A549 (cell line): ENCODE measurements at places on chromosomes 5 and 9. TPM values are rescaled to one million over a fixed set of nuclear protein-coding genes. Genes with fewer than 3 reads are reported as not detected.
A peak's percentile ranks its signal among the peaks of the same experiment; 100 is the strongest.

- peak; percentile 60 for DNase-seq
These were observed 28.5 kb downstream of the TSPAN17 start for GRCh38 chr5:176675676-176676360.

GRCh38 chr5:159631001-159631400 lies 285.3 kb upstream of the ADRA1B start:
- DNase-seq = no peak

DNA sequence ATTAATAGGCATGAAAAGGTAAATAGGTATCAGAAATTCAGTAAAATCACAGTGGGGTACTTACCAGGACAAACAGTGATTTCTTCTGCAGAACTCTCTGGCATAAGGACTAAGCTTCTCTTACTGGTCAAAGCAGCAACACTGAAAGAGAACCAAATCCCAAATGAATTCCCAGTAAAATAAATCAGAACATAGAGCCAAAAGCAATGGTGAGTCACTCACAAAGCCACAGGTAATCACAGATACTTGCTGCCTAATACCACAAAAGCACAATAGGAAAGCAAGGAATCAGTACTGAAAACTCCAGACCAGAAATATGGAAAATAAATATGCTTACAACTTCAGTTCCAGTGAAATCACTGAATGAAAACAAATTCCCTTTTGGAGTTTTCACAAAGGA lies 50.7 kb downstream of the UIMC1 start:
- DNase-seq = no peak

IRF1 gene
- 13.3 to 15.5 TPM (median 15.1 TPM) in 3 replicates for polyA plus RNA-seq

C9orf50 gene
- polyA plus RNA-seq = 0.05 TPM in 1 of 3 replicates, not detected in the others

ALDOB gene
- polyA plus RNA-seq = not detected in 3 replicates
